Central memory CD4-positive, alpha-beta T cell (primary cell): ENCODE measurements at places on chromosomes 4 and X.

DNA sequence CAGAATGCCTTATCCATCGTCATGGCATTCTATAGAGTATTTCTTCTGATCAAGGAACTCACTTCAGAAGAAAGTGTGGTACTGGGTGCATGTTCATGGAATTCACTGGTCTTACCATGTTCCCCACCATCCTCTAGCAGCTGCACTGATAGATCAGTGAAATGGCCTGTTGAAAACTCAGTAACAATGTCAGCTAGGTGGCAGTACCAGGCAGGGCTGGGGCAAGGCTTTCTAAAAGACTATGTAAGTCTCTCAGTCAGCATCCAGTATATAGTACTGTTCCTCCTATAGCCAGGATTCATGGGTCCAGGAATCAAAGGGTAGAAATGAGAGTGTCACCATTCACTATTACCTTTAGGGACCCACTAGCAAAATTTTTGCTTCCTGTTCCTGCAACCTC lies 15.8 kb upstream of the LDB2 start:
- DNase-seq, result no peak

- no peak for DNase-seq
Measured at GRCh38 chrX:3548765-3549391, 164.6 kb downstream of the PRKX start.

- DNase-seq, result peak; percentile 79
Measured at GRCh38 chrX:124217304-124218251, 114.9 kb upstream of the TEX13D start.

GRCh38 chrX:15515931-15516330 lies 15.3 kb downstream of the BMX start:
- DNase-seq, result no peak

GRCh38 chr4:128707864-128708263 lies 101.6 kb upstream of the JADE1 start:
- no peak for DNase-seq

GRCh38 chr4:151567056-151567455 lies 158.1 kb downstream of the FHIP1A start:
- DNase-seq, result no peak

DNA sequence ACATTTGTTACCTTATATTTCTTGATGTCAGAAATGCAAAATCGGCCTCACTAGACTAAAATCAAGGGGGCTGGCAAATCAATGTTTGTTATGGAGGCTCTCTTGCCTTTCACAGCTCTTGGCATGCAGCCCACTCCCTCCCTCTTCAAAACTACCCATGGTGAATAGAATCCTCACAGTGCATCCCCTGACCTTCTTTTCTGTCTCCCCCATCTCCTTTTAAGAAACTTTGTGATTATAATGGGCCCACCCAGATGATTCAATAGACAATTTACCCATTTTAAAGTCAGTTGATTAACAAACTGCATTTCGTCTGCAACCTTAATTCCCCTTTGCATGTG lies 184.0 kb downstream of the PCDH7 start:
- no peak for DNase-seq

DNA sequence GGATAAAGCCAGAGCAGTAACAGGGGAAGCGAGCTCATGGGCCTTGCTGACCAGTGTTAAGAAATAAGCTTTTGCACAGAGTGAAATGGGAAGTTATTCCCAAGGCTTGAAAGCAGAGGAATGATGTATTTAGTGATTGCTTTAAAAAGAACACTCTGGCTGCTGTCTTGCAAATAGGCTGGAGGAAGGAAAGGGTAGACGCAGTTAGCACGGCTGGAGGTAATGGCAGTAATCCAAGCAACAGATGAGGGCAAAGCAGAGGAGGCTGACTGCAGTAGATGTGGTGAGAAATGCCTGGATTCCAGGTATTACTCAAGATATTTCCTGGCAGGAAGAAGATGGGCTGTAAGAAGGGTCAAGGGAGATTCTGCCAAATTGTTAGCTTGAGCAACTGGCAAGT lies 1342.3 kb upstream of the AGA start:
- no peak for DNase-seq

- DNase-seq, result no peak
Measured at GRCh38 chr4:2406920-2407319, 11.5 kb downstream of the ZFYVE28 start.

DNA sequence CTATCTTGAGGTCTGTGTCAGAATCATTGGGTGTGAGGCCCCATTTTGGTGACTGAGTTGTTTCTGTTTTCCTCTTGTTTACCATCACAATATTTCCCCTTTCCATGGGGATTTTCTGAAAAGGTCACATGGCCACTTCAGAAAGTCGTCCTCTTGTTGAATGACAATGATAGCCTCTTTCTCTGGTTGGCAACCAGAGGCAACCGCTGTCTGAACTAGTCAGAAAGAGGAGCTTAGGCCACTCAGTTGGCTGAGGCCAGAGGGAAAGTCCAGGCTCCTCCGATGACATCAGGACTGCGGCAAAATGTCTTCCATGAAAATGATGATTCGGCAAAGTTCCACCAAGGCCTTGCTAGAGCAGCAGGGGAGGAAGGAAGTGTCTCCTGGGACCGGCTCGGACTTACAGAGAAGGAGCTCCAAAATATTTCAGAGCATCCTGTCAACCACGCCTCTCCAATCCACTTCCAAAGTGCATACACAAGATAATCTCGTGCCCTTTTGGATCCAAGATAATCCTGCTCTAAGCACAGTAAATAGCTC lies 19.1 kb upstream of the RBM47 start:
- DNase-seq, result no peak

DNA sequence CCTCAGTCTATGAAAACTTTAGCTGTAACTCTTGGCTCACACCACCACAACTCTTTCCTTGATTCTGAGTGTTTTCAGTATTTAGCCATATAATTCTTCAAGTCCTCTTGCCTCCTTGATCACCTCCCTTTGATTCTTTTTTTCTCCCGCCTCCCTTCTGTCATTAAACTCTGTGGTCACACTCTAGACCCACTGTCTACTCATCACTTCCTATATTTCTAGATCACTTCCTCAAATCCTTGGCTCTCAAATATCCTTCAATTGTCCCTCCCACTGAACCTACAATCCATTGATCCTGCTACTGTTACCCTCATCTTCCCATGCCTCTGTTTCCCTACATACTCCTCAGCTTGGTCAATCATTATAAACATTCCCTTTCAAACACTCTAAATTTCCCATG lies 12.4 kb upstream of the CXXC4 start:
- no peak for DNase-seq

DNA sequence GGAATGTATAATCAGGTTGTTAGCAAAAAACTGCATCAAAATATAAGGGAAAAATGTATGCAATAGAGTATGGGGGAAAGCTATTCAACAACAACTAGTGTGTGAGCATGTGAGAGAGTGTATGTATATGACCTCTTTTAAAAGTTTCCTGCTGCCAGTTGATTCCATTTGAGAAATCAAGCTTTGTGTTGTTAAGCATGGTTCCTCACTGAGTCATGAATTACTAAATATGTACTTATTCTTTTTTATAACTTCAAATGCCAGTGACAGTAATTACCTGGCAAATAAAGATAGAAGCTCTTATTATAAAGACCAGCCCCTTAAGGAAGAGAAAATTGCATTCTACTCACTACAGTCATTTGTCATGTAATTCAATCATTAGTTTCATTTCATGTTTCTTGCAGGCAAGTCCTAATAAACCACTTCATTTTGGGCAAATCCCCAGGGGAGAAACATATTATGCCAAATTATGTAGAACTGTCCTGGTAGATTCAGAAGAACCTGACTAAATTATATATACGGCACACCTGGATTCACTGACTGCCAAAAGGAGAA lies 19.2 kb downstream of the RASGEF1B start:
- DNase-seq, result no peak

GRCh38 chr4:101205916-101206315 lies 141.4 kb downstream of the PPP3CA start:
- peak; percentile 34 for DNase-seq

DNA sequence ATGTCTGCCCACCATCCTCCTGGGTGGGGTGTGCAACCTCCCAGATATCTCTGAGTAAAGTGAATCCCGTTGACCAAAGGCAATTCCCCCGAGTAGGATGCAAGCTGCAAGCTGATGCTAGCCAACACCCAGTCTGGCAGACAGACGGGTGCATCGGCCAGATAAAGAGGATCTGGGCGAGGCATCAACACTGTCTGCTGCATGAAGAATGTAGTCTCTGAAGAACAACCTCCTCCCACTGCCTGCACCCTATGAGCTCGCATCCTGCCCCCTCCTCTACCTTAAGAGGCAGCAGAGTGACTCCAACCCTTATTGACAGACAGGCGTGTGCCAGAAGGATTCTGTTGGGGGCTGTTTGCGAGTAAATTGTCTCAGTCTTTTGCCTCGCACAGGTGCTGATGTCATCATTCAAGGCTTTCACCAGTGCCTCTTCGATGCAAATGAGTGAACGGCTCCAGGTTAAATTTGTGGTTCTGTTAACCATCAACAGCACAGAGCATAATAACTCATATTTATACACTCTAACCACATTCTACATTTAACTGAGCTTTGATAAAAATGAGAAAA lies 546.9 kb downstream of the BCOR start:
- DNase-seq, result no peak

DNA sequence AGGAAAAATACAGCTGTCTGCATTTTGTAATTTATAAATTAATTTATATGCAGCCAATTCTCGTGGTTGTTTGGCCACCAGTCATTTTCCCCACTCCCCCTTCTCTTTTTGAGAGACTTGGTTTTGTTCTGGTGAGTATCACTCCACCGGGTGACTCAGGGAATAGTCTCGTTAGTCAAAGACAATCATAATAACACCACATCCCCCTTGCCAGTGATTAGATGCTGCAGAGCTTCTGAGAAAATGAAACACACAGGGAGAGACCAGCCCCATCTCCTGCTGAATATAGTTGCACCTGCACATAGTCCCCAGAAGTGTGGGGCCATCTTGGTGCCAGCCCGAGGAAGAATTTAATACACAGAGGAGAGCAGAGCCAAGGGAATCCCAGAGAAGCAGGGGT lies 8.0 kb upstream of the FNIP2 start:
- DNase-seq, result no peak

DNA sequence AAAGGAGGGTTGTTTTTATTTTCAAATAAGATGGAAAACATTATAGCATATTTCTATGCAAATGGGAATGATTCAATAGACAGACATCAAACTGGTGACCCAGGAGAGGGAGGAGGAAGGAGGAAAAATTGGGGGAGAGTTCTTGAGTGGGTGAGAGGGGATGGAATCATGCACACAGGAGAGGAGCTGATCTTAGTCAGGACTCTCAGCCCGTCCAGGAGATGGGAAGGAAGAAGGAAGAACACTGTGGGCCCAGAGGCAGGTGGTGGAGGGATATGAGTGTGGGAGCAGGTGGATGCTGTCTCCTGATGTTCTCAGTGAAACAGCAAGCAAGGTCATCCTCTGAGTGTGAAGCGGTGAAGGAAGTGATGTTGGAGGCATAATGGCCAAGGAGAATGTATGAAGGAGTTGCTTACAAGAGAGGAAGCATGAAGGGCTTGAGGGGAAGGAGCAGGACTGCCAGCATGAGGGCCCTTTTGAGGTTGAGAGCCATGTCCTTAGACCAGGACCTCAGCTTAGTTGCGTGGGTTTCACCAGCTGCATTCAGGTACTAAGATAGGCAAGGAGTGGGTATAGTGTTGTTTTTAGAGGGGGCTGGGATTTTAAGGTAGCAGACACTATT lies 161.7 kb upstream of the NAP1L5 start:
- no peak for DNase-seq

DNA sequence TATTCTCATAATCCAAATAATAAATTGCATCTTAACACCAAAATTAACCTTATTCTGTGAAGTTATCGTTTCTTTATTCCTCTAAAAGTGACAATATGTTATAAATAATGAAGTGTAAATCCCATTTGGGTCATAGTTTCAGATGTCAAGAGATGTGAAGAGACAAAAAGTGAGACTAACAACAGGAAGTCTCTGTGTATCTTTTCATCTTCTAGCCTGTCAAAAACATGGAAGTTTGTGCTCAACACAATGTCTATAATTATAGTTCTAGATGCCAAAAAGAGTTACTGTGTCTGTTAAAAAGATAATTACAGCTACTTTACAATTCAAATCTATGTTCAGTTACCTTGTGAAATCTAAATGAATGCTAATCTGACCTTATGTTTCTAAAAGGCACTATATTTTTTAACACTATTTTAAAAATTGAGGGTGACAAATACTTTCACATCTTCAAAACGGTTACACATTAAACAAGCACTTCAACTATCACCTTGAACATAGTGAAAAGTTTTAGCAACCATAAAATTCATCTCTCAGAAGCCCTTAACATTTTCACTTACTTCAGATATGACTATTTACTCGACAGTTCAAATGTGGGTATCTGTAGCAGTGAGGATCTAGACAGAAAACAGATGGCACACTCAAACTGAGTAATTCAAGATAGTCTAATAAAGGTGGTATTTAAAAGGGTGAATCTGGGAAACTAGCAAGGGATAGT lies 509.8 kb downstream of the ARAP2 start:
- DNase-seq, result no peak

DNA sequence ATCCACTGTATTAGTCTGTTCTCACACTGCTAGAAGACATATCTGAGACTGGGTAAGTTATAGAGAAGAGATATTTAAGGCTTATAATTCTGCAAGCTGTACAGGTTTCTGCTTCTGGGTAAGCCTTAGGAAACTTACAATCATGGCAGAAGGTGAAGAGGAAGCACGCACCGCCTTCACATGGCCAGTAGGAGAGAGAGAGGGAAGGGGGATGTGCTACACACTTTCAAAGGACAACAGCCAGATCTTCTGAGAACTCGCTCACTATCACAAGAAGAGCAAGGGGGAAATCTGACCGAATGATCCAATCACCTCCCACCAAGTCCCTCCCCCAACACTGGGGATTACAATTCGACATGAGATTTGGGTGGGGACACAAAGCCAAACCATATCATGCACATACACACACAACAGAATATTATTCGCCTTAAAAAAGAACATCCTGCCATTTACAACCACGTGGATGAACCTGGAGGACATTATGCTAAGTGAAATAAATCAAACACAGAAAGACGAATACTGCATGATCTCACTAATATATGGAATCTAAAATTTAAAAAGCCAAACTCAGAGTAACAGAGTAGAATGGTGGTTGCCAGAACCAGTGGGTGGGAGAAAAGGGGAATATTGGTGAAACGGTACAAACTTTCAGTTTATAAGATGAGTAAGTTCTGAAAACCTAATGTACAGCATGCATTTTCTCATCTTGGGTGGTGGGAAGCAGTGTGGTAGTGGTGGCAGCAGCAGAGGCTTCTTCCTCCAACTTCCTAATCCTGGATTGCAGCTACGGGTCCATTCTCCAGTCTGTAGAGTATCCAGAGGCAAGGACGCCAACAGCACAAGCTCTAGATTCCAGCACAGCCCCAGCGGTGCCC lies 12.8 kb downstream of the FRYL start:
- no peak for DNase-seq

- no peak for DNase-seq
Measured at GRCh38 chr4:115770046-115770543, 656.7 kb upstream of the NDST4 start.

- DNase-seq, result no peak
Measured at GRCh38 chrX:71253253-71254091, 468 bp downstream of the ZMYM3 start.

- DNase-seq, result no peak
Measured at GRCh38 chr4:125358453-125358852, 43.7 kb downstream of the FAT4 start.
